ENCODE measurements at places on chromosomes 2 and 18.

DNA sequence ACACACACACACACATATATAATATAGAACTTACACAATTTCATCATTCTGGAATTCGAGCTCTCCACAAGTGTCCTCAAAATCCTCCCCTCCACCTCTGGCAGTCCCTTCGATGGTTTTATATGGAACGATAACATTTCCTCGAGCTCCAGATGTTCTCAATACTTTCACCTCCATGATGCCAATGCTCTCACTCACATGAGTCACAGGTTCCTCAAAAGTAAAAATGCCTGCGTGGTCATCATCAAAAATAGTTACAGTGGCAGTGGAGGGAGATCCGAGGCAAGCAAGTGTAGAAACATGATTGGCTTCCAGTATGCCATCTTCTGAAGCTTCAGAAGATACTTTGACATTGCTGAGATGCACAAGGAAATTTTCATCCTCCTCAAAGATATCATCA, 23.5 kb downstream of the SLC8A1 start:
- no peak for DNase-seq

- no peak for DNase-seq
Measured at GRCh38 chr2:25566694-25567093, 106.7 kb downstream of the DTNB start.

GRCh38 chr2:85758361-85759256, 4.8 kb downstream of the ATOH8 start:
- DNase-seq: no peak

DNA sequence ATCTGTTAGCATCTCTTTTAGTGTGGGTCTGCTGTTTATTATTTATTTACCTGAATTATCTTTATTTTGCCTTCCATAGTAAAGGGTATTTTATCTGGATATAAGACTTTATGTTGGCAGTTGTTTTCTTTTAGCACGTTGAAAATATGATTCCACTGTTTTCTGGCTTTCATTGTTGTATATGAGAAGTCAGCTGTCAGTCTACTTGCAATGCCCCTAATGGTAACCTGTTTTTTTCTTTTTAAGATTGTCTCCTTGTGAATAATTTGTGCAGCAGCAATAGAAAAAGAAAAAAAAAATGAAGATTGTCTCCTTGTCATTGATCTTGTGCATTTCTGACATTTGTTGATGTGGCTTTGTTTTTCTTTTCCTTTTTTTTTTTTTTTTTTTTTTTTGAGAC, 27.2 kb downstream of the SNED1 start:
- DNase-seq: no peak

GRCh38 chr2:237229905-237230304, 144.2 kb downstream of the COPS8 start:
- no peak for DNase-seq

DNA sequence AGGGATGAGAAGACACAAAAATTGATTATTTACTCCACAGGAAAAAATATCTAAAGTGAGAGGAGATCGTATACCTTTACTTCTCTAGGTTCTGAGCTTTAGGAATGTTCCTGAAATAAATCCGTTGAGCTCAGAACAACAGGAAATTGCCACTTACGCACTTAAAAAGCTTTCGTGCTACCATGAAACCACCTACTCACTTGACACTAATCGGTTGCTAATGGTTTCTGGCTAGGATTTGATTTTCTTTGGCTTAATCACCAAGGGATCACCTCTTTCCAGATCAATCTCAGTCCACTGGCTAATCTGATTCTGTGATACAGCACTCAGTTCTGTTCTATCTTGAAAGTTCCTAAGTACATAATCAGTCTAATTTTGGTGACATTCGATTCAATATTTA, 419.6 kb downstream of the DLGAP1 start:
- DNase-seq: no peak

DNA sequence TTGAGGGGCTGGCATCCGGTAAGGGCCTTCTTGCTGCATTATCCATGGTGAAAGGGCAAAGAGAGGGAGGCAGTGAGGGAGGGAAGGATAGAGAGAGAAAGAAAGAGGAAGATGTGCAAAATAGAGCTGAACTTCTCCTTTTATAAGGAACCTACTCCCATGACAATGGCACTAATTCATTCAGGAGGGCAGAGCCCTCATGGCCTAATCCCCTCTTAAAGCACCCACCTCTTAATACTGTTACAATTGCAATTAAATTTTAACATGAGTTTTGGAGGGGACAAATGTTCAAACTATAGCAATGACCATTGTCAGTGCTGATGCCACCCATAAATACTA, 60.2 kb downstream of the CXCR4 start:
- no peak for DNase-seq

- no peak for DNase-seq
Measured at GRCh38 chr2:46720592-46721185, 194.9 kb downstream of the MCFD2 start.

DNA sequence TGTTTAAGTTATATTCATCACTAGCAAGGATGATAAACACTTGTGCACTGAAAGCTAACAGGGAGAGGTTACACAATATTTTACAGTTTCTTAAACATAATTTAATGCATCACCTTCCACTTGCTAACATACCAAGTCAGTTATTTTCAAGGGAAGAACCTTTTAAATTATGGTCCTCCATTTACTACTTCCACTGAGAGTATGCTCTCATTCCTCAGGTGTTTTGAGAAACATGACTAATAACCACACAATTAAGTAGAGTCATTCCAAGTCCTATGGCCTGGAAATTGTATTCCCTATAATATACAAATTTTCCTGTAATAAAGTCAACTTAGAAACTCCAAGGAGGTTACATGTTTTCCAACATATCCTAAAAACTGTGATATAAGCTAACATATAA, 152.3 kb upstream of the STON1 start:
- no peak for DNase-seq

GRCh38 chr2:85704800-85705679, 10.9 kb downstream of the GNLY start:
- no peak for DNase-seq

DNA sequence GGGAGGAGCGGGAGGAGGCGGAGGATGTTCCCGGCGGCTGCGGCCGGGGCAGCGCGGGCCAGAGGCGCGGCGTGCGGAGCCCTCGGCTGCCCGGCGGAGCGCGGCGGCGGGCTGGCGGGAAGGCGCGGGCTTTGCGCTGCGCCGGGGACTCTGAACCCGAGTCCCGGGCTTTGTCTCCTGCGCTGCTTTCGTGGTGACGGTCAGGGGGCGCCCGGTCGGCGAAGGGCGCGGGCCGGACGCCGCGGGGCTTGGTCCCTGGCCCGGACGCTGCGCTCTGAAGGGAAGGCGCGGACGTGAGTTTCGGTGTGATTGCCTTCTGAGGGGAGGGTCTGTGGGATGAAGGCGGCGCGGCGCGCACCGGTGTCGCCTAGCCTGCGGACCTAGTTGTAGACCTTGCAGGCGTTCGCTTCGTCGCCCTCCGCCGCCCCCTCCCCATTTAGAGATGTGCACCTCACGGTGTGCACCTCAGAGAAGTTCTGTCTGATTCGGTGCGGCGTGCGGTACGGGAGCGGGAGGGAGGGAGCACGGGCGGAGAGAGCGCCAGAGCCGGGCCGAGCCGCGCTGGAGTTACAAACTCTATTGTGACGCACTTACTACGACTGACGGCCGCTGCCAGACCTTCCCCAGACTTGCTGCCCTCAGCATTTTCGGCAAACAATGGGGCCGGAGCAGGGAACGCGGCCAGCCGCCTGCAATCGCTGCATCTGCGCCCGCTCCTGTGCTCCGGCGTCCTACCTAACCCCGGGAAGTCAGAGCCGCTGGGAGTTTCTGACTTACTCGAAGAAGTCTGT, 2.1 kb downstream of the BCL2L11 start:
- no peak for DNase-seq

GRCh38 chr2:46796843-46797625, 118.6 kb downstream of the MCFD2 start:
- DNase-seq: no peak

DNA sequence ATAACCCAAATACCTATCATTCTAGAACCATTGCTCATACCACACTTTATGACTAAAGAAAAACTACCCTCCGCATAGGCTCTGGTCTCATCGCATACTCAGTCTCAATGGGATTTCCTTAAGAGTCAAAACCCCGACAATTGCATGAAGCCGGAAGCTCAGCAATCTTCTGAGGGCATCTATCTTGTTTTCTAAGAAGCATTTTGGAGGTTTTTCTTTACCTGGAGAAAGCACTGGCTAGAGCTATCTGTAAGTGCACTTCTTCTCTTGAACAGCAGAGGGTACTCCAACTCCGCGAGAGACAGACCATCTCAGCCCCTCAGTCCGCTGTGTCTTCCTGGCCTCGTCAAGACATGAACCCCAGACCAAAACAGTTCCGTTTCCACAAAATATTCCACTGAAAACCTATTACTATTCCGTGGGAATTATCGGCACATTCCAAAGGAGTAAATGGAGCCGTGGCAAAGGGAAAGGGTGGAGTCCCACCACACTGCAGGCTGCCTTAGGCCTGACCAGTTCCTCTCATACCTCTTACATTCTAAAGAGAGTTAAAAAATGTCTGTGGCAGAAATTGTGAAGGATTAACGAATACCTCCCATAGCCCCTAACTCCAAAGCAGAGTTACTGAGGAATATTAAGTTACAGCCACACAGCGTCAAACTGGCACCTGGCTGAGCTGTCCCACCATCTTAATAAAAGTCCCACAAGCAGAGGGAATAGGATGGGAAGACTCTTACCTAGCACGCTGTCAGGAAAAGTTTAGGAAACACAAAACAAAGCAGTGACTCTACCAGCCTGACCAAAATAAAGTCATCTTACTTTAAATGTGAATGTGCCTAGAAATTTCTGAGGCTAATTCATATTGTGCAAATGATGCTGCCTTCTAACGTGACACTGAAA, 325.6 kb upstream of the VRK2 start:
- peak; percentile 13 for DNase-seq

GRCh38 chr18:75790111-75790510, 362.6 kb upstream of the SMIM21 start:
- DNase-seq: no peak

DNA sequence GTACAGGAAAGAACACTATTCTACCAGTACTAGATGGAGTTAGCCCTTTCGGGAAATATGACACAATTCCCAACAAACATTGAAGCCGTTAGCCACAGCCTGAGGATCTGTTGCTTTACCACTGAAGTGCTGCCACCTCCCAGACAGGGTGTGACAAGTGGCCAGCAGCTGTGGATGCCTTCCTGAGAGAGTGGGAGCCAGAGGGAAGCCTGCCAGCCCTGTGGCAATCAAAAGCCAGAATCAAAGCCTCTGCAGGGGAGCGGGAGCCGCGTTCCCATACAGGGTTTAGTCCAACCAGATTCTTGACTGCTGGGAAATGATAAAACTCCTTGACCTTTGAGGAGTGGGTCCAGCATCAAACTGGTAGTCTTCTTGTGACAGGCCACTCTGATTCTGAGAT, 38.0 kb downstream of the SLC4A1AP start:
- DNase-seq: no peak

- DNase-seq: no peak
Measured at GRCh38 chr18:9711361-9712129, 3.4 kb downstream of the RAB31 start.

DNA sequence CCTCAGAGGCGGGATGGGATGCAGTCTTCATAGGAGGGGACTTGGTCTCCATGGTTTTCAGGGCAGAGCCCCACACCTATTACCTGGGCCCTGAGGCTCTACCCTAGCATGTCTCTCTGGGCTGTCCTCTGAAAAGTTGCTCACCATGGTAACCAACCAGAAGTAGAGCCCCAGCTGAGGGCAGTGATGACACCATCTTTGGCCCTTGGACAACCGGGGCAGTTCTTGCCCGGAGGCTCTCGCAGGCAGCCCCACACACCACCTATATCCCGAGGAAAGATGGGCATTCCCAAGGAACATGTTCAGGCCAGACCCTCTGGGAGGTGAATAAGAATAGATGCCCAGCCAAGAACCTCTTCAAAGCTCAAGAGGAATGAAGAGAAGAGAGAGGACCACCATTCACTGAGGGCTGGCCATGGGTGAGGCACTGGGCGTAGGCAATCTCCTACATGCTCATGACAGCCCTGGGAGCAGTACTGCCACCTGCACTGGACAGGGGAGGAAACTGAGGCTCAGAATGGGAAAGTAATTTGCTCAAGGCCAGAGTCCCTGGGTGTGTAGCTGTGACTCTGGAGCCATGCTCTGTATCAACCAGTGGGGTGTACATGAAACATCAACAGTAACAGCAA, 72.5 kb downstream of the HS1BP3 start:
- no peak for DNase-seq

DNA sequence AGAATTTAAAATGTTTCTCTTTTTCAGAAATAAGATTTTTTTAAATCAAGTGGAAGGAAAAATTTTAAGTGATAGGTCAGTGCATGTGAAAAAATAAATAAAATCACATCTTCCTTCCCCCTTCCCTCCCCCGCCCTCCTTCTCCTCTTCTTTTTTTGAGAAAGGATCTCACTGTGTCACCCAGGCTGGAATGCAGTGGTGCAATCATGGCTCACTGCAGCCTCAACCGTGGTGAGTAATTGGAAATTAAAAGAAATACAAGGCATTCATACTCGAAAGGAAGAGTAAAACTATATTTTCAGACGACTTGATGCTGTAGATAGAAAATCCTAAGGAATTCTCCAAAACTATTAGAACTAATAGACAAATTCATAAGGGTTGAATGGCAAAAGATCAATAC, 16.9 kb upstream of the CRACDL start:
- DNase-seq: no peak

GRCh38 chr2:199230091-199230490, 227.6 kb downstream of the SATB2 start:
- DNase-seq: no peak

- no peak for DNase-seq
Measured at GRCh38 chr18:75029481-75029880, 179.5 kb downstream of the PTGR3 start.

- no peak for DNase-seq
Measured at GRCh38 chr2:46431481-46432235, 47.7 kb upstream of the TMEM247 start.

- no peak for DNase-seq
Measured at GRCh38 chr2:55779459-55780421, 86.1 kb upstream of the PNPT1 start.

GRCh38 chr18:3877678-3878077, 427.7 kb downstream of the TGIF1 start:
- no peak for DNase-seq

GRCh38 chr2:72901426-72901825, 14.2 kb downstream of the SPR start:
- DNase-seq: no peak

DNA sequence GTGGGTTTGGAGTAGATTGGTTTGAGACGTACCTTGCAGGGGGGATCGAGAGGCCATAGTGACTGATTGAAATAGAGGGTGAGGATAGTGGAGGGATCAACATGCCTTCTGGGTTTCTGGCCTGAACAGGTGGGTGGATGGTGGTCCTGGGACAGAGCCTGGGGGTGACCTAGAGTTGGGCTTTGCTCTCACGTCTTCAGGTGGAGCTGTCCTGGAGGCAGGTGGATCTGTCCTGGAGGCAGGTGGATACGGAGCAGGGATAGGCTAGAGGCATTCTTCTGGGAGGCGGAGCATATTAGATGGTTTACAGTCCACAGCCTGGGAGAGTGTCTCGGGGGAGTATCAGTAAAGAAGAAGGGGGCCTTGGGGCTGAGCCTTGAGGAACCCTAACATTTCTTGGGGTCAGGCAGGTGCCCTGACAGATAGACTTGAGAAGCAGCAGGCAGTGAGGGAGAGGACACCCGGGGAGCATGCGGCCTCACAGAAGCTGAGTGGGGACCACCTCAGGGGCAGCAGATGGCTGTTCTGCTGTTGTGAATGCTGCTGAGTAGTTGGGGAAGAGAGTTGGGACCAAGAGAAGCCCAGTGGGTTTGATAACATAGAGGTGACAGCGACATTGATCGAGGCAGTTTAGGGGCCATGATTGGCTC, 1.6 kb downstream of the CAPN10 start:
- DNase-seq: no peak

Measured in activated CD4-positive, alpha-beta T cell treated with anti-CD3 and anti-CD28 coated beads for 24 hours (primary cell).